CD8-positive, alpha-beta T cell (primary cell): ENCODE measurements at places on chromosomes 1 and 21.

DNA sequence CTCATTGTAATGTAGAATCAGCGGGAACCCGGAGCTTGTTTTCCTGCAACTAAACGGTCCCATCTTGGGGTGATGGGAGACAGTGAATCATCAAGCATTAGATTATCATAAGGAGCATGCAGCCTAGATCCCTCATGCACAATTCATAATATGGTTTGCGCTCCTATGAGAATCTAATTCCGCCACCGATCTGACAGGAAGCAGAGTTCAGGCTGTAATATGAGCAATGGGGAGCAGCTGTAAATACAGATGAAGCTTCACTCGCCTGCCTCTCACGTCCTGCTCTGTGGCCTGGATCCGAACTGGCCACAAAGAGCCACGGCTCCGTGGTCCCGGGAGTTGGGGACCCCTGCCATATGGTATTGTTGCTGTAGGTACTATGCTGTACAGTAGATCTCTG is 1.6 kb downstream of the IFI44 start:
- DNase-seq = no peak

GRCh38 chr1:194215448-194215847 is 1029.0 kb upstream of the B3GALT2 start:
- DNase-seq = no peak

GRCh38 chr1:151991663-151992302 is 1.9 kb downstream of the S100A10 start:
- no peak for DNase-seq

DNA sequence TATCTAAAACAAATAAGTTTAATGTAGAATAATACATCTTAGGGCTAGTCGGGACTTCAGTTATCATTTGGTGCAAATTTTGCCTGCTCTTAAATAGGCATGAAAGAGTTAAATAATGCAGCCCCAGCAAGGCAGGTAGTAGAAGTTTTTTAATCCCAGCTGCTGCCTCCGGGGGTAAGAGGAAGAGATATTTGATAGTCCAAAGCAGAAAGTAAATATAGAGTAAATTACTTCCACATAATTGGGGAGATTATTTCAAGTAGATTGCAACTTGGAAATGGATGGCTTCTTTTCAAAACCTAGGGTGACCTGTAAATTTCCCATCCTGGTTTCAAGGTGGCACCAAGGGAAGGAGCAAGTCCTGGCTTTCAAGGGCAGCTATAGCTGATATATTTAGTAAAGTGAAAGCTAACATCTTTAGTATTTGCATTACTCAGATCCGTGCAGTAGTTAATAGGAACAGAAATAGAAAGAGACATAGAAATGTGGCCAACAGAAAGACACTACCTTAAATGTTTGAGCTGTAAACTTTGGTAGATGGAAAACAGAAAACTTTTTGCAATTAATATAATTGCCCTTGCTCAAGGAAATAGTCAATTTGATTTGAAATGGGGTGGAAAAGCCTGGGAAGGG is 109.1 kb downstream of the LMO4 start:
- no peak for DNase-seq

GRCh38 chr21:35423709-35424108 is 374.6 kb upstream of the RUNX1 start:
- no peak for DNase-seq

DNA sequence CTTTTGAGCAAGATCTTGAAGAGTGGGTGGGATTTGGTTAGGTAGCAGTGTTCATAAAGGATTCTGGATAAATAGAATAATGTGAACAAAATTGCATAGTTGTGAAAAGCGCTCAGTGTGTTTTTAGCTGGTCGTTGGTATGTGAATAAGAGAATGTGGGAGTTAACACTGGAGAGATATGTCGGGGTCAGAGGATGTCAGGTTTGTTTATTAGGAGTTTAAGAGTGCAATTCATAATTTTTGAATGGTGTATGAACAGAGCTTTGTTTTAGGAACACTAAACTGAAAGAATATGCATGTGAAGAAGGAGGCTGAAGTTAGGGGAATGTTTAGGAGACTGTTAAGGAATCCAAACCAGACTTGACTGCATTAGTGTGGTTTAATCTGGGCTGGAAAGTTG is 9.4 kb downstream of the USP16 start:
- DNase-seq = no peak

DNA sequence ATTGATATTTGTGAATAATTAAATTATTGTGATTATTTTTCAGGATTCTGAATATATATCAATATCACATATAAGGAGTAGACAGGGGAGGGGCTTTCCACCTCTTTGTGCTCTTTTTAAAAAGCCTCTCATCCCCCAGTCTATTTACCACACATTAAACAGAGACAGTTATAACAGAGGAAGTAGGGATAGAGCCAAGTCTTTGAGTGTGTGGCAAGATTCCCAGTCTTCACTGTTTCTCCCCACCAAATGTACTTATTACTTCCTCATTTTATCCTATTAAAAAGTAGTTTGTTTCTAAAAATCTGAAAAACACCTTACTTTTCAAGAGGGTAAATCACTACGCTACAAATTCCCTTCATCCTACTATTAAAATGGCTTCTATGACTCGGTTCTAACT is 46.7 kb downstream of the EPS15 start:
- no peak for DNase-seq

- DNase-seq = no peak
These were observed 13.1 kb downstream of the STMN1 start for GRCh38 chr1:25893116-25893515.

DNA sequence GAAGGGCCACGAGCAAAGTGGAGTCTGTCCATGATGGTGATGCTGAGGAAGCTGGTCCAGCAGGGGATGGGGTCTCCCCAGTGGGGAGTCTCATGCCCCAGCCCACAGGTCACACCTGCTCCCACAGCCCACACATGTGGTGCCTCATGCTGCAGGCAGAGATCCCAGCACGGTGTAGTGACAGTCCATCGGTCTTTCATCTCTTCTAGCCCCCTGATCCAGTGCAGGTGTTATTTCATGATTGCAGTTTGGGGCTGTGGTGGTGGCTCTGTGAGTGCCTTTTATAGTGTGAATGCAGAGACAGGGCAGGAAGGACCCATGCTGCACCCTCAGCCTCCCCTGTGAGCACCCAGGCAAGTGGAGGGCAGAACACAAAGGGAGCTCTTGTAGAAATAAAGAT is 45.0 kb downstream of the UBASH3A start:
- DNase-seq = no peak

DNA sequence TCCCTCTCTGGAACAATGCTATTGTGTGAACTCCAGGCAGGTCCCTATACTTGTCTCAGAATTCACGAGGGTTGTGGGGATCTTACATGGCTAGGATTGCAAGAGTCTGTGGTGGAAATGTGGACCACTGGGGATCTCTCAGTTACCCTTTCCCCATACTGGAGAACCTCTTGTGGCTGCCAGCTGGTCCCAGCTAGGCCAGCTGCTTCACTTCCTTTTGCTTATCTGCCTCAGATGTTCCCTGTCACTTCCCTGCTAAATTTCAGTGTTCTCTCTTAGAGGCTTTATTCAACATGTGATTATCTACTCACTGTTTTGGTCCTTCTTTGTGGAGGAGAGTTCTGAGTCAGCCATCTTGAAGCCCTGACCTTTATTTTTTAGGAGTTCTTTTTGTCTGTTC is 75.9 kb upstream of the SAMD13 start:
- no peak for DNase-seq

DNA sequence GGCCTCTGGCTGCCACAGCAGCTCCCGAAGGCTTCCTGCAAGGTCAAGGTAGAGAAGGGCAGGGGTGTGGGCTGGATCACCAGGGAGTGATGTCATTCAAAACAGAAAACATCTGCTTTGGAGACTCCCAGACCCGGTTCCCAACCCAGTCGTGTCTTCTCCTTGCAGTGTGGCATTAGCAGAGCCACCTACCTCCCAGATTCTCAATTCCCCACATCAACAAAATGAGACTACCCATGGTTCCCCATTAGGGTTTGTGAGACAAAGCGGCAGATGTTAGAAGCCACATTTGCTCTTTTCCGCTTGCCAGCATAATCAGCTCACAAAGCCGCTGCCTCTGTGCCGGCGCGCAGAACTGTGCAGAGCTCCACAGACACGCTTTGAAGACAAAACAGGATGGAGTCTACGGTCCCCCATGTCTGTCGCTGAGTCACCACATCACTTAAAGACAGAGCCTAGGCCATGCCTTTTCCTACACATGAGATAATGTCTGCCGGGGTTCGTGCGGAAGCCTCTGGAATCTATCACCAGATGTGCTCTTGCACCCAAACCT is 12.5 kb downstream of the KIF17 start:
- DNase-seq = no peak

GRCh38 chr1:36555041-36555440 is 72.3 kb upstream of the CSF3R start:
- no peak for DNase-seq

- no peak for DNase-seq
These were observed 926 bp downstream of the BLACAT1 start for GRCh38 chr1:205454903-205455335.

- DNase-seq = no peak
These were observed 90.1 kb upstream of the DIRAS3 start for GRCh38 chr1:68140536-68140935.

GRCh38 chr1:212827831-212828278 is 19.6 kb downstream of the SPATA45 start:
- no peak for DNase-seq

- DNase-seq = no peak
These were observed 17.5 kb upstream of the CITED4 start for GRCh38 chr1:40879482-40880175.

DNA sequence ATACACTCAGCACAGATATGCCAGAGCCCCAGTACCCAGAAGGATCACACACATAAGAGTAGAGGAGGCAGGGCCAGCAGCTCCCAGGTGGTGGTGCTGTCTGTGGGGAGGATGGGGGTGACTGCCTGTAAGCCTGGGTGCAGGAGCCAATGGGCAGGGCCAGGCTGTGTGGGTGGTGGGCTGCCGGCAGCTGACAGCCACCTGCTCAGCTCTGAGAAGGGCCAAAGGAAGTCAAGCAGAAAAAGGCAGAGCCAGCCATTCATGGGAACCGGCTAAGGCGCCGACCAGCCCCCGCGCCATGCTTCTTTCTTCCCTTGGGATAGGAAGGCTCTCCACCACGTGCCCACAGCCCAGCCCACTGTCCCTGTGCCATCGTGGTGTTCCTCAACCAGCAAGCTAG is 14.1 kb downstream of the PIK3C2B start:
- DNase-seq = no peak

DNA sequence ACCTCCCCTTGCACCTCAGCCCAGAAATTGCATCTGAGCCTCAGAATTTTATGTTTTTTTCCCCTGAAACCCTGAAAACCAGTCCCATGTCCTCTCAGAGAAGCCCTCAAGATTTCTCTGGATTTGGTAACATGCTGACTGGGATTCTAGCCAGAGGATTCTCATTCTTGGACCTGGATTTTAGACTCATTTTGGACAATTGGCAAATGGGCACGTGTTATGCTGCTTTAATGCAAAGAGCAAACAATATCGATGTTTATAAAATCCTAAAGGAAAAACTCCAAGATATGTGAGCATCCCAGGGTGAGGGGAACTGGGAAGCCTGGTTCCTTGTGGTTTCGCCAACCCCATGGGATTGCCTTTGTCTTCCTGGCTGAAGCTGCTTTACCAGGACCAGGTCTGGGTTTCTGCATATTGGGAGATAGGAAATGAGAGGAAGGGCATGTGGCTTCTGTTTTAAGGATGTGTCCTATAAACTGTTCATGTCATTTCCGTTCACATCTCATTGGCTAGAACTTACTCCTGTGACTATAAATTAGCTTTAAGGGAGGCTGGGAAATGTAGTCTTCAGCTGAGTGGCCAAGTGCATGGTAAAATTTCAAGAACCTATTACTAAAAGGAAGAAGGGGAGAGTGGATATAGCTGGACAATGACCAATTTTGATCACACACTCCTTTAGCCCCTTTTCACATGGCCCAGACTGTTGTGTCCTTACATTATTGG is 27.2 kb upstream of the BCL10 start:
- no peak for DNase-seq

GRCh38 chr1:41812051-41812450 is 106.7 kb downstream of the HIVEP3 start:
- peak; percentile 71 for DNase-seq

- no peak for DNase-seq
These were observed 45.3 kb downstream of the KCNC4 start for GRCh38 chr1:110255392-110255787.

DNA sequence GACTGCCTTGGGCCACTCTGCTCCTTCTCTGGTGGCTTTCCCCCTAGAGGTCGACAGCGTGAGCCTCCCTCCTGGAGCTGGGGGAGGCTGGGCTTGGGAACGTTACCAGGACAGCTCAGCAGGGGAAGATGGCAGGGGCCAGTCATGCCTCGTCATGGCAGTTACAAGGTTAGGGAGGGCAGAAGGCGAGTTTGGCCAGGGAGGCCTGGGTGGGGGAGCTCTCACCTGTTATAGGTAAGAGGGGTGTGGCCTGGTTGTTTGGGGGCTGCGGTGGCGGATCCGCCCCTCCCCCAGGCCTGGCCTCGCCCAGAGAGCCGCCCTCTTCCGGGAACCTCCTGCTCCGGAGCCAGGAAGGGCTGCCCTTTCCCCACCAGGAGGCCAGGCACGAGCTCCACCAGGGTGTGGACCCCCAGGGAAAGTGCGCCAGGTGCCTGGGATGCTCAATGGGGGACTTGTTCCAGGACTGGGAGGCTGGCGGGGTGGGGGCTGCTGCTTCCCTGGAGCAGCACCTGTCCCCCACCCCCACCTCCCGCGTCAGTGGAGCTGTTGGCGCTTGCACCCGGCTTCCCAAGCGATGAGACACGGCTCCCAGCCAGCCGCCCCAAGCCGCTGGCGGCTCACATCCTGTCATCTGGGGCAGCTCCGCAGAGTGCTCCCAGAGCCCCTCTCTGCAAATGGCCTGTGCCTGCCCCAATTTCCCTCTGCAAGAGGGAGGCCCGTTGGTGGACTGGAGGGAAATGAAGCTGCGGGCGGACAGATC is 23.6 kb upstream of the PKP1 start:
- DNase-seq = no peak

GRCh38 chr1:192358822-192359221 is 42.0 kb downstream of the RGS21 start:
- no peak for DNase-seq

DNA sequence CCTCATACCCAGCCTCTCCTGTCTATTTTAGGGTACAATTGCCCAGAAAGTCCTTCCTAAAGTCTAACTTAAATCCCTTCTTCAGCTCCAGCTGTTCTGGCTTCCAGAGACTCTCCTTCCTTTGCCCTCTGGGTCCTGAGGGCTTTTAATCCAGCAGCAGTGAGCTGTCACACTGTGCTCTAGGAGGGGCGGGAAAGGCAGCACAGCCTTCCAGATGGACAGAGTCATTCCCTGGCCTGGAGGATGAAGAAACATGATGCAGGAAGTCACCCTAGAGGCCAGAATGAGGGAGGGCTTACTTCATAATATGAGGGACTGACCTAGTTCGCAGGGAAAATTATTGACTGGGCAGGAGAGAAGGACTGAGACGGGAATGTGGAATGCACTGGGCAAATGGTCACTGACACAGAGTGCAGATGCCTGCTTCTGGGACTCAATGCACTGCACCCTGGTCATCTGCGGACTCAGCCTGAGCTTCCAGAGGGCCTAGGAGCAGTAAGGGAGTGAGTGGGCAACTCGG is 1.3 kb downstream of the SH2D2A start:
- DNase-seq = no peak

GRCh38 chr1:184621260-184621659 is 133.4 kb downstream of the EDEM3 start:
- no peak for DNase-seq

- DNase-seq = no peak
These were observed 1156.5 kb downstream of the NCAM2 start for GRCh38 chr21:22154579-22155274.

- DNase-seq = no peak
These were observed 9.4 kb upstream of the CAPN9 start for GRCh38 chr1:230737622-230738262.

GRCh38 chr1:50369830-50370229 is 53.4 kb downstream of the DMRTA2 start:
- no peak for DNase-seq

GRCh38 chr1:178627037-178627436 is 98.0 kb upstream of the RALGPS2 start:
- DNase-seq = no peak
